ENCODE measurements at places on chromosomes 1 and 21. TPM values are rescaled to one million over a fixed set of nuclear protein-coding genes. Genes with fewer than 3 reads are reported as not detected.

Gene HOOK1
- polyA plus RNA-seq = 0.03 TPM

Gene OR2W3
- 0.07 TPM for polyA plus RNA-seq

Gene TPRG1L
- 66.4 TPM for polyA plus RNA-seq

Gene CD1E
- polyA plus RNA-seq = not detected

- no peak for DNase-seq
Measured at GRCh38 chr1:11772458-11772857, 10.5 kb downstream of the C1orf167 start.

DNA sequence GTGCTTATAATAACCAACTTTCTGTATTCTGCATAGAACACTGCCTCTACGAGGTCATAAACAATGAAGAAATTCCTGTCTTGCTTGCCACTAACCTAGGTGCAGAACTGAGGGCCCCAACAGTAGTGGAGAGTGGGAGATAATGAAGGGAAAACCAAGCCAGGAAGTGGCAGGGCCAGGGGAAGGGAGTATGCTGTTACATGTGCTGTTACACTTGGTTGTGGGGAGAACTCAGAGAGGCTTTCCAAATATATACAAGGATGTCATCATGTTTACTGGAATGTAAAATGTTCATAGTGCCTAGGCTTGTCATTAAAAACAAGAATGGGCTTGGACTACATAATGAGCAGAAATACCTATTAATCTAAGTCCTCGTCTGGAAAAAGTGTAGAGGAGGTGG, 31.1 kb downstream of the NHLH2 start:
- no peak for DNase-seq

- no peak for DNase-seq
Measured at GRCh38 chr1:119447344-119448126, 32.6 kb downstream of the HSD3B2 start.

- DNase-seq = no peak
Measured at GRCh38 chr1:222798116-222798515, 16.7 kb upstream of the DISP1 start.

GRCh38 chr21:42513151-42513984, at the start of gene SLC37A1:
Gene SLC37A1 (plus strand): TSS chr21:42513852. CDS start chr21:42518455, 4,603 bp downstream.
- peak; percentile 60 for DNase-seq

DNA sequence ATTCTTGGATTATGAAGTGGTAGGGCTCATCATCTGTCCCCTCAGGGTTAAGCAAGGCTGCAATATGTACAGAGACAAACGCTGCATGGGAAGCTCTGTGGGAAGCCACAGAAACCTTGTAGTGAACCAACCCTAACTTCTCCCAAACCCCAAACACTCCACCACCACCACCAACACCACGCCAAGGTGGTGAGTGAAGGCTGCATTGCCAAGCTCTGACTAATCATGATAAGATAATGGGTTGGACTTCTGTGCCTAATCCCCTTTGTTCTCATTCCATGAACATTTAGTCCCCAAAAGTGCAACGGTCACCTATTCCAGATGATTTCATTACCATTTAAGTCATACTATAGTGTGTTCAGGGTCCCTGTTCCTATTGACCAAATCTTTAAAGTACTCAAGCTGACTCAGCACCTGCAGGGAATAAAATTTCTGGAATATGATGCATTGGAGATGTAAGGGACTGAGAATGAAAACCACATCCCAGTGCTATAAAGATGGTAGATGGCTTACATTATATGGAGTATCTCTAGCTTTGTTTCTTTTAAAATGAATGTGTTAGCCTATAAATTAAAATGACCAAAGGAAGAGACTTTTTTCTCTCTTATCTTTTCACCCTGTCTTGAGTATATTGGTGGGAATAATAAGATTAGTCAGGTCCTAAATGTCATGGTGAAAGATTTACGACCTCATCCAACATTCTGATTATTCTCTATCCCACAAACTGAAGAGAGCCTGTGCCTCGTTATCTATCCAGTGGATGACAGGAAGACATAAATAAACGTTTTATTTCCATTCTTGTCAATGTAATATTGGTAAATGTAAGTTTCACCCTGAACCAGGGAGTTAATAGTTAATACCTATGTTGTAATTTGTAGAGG, 22.6 kb upstream of the PLD5 start:
- no peak for DNase-seq

GRCh38 chr1:32195531-32195930, 4.9 kb upstream of the CCDC28B start:
- DNase-seq = no peak

GRCh38 chr21:39073063-39073462, 110.2 kb downstream of the PSMG1 start:
- DNase-seq = no peak

GRCh38 chr1:175073633-175074032, 6.0 kb downstream of the TNN start:
- DNase-seq = no peak

DNA sequence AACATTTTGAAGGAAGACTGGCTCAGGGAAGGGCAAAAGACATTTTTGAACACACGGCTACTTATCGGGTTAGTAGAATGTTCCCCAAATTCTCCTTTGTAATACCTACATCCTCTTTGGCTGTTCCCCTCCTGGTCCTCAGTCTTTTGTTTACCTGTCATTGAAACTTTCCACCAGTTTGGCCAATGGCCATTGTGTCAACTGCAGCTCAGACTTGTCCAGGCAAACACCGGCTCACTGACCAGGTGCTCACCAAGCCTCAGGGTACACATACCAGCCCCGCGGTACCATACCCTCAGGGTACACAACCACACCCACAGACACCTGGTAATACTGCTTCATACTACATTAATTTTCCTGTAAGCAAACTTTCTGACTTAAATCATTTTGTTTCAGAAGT, 84.8 kb upstream of the ZNF648 start:
- DNase-seq = no peak
